ENCODE measurements at places on chromosomes 3 and 15. TPM values are rescaled to one million over a fixed set of nuclear protein-coding genes. Genes with fewer than 3 reads are reported as not detected.

- no peak for DNase-seq
Observed at GRCh38 chr3:46423588-46423987, 16.5 kb downstream of the CCRL2 start.

- no peak for DNase-seq
Observed at GRCh38 chr15:31752065-31752762, 278.1 kb upstream of the CHRNA7 start.

DNA sequence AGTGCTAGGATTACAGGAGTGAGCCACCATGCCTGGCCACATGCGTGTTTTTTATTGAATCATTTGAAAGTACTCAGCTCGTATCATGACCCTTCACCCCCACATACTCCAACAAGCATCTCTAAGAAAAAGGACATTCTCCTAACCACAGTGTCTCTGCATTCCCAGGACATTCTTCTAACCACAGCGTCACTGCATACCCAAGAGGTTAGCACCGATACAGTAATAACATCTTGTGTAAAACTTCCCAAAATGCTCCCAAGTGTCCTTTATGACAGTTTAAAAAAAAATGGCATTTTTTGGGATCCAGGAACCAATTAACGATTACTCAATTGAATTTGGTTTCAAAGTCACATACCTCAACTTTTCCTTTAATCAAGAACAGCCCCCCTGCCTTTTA, 39.6 kb downstream of the FLNB start:
- DNase-seq, result no peak

DNA sequence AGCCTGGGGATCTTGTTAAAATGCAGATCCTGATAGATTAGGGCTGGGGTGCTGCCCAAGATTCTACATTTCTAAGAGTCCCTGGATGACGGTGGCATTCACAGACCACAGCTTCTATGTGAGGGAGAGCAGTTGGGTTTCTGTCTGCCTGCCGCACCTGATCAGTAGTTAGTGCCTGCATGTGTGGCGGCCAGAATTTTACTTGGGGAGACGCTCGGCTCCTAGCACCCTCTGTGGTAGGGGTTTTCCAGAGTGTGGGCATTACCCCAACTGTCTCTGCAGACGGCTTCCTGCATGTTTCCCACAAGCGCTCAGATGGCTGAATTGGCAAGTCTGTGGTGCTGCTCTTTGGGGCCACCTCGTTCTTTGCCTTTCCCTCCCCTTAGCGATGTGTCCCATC, 8.3 kb downstream of the GHRL start:
- DNase-seq, result no peak

DNA sequence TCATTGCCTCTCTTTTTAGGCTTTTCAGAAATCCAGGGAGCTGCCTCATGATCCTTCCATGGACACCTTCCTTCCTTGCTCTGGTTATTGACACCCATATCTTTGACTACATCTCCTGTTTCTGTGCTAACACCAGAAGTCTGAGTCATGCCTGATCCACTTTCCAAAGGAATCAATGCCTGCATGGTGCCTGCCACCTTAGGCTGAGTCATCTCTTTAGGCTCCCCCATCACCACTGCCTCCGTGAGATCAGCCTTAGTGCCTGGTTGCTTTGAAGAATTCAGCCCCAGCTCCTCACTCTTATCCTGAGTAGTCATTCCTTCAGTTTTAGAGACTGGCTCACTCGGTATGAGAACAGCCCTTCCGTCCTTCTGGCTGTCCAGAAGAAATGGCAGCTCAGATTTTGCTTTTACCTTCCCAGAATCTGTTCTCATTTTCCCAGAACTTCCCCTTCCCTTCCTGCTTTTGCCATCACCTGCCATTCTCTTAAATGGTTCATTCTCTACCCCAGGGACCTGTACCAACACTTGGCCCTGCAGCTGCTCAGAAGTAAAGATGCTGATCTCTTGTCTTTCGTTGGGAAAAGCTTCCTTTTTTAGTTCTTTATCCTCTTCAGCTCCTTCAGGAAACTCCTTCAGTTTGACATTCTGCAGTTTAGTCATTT, 105.3 kb downstream of the MAP4 start:
- DNase-seq, result no peak

DNA sequence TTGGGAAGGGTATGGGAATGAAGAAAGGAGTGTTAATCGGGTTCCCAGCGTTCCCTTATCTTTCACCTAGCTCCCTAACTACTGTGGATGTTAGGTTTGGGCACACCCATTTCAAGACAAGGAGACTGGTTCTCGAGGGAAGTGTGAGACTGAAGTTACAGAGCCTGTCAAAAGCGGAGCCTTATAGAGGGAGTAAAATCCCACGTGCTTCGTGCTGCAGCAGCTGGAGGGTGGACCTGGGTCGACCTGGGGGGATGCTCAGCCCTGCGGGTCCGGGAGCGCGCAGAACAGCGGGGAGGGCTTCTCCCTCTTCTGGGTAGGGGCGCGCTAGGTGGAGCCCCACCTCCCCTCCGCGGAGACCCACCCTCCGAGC, 314 bp upstream of the TMED3 start:
- DNase-seq, result no peak

- no peak for DNase-seq
Observed at GRCh38 chr3:178088963-178089362, 447.3 kb upstream of the KCNMB2 start.

DNA sequence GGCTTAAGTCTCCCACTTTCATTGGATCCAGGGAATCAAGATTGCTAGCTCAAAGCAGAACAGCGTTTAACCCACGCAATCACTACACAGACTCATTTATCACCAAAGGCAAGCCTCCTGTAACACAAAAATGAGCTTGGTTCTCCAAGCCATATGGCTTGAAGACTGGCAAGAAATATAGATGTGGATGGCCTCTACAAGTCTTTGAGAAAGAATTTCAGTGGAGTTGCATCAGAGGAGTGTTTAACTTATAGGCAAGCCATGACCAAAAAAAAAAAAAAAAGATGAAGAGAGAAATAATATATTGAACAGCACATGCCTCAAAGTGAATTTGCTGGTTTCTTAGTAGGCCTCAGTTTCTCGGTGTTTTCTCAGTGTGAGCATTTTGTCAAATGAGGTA, 27.3 kb downstream of the PDZRN3 start:
- no peak for DNase-seq

GRCh38 chr15:85475711-85476110, 95.3 kb downstream of the AKAP13 start:
- DNase-seq, result no peak

GRCh38 chr15:75067123-75067830, 43.9 kb downstream of the PPCDC start:
- no peak for DNase-seq

DNA sequence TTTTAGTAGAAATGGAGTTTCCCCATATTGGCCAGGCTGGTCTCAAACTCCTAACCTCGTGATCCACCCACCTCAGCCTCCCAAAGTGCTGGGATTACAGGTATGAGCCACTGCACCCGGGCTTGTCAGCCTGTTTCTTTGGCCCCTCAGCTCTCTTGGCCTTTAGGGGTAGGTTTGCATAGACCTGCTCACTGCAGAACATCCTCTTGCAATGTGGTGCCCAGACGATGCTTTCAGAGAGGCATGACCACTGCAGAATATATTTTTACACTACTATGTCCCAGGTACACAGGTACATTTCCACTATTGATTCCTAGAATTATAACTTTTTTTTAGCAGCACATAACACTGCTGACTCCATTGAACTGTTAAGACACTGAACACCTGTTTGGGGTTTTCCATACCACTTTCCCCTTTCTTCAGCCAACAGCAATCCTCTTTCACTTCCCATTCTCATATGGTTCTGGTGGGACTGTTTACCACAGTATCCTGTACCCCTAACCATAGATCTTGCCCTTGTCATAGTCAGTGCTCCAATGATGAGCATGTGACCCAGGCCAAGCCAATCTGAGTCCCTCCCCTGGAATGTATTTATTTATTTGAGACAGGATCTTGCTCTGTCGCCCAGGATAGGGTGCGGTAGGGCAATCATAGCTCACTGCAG, 21.1 kb downstream of the CCDC32 start:
- no peak for DNase-seq

GRCh38 chr3:169479314-169479939, 184.1 kb downstream of the MECOM start:
- no peak for DNase-seq

Gene TMED3
- 57.5 TPM for total RNA-seq

Gene CYFIP1
- 171 TPM for total RNA-seq

Gene BOC
- total RNA-seq, result 4.2 TPM

Gene PRR20G
- not detected for total RNA-seq

Gene PKM
- 360 TPM for total RNA-seq

Data from upper lobe of left lung (tissue), 6 donors.